Retinal pigment epithelial cell (primary cell): ENCODE measurements at places on chromosomes 11 and 22.

GRCh38 chr11:94175535-94175934 lies 46.9 kb downstream of the PANX1 start:
- DNase-seq = no peak

- no peak for DNase-seq
Observed at GRCh38 chr11:69134957-69135356, 20.8 kb upstream of the SMIM38 start.

DNA sequence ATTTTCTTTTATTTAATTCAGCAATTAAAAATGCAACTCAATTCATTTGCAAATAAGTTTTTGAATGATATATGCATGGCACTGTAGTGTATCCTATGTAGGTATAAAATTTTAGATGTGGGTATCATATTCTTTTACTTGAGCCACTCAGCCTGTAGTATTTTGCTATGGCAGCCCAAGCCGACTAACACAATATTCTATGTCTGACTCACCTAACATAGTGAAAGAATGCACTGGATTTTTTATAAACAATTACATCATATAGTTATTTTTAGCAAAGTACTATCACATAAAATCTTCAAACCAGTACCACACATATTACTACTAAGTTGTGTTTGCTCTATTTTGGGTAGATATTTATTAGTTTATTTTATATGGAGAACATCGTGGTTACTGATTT lies 21.9 kb upstream of the GRIA4 start:
- no peak for DNase-seq

- no peak for DNase-seq
Observed at GRCh38 chr11:131674051-131674755, 303.8 kb downstream of the NTM start.

DNA sequence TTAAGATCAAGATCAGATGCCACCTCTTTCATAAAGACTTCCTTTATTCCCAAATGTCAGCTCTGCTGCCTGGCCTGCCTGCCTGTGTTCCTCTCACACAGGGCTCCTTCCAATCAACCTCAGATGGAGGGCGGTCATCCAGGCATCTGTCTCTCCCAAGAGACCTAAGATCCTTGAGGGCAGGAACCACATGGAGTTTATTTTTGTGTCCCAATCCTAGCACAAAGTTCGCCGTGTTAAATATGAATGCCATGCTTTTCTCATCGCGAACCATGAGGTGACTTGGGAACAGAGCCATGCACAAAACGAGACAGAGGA lies 72.7 kb upstream of the ARFGAP3 start:
- no peak for DNase-seq

- no peak for DNase-seq
Observed at GRCh38 chr11:79328402-79328801, 112.4 kb downstream of the TENM4 start.

DNA sequence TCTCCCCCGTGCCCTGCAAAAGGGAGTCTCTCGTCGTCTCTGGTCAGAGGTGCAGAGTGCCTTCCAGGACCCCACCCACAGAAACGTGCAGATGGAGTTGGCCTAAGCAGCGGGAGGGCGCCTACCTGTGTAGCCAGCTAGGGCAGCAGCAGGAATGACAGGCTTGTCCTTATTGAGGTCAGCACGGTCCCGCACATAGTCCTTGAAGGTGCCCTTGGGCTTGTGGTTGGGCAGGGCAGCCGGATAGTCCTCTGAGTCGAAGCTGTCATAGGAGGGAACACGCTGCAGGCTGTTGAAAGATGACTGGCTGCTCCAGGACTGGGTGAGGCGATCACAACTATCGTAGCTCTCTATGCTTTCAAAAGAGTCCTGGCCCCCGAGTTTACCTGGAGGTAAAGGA lies 107.3 kb downstream of the ETS1 start:
- DNase-seq = no peak

DNA sequence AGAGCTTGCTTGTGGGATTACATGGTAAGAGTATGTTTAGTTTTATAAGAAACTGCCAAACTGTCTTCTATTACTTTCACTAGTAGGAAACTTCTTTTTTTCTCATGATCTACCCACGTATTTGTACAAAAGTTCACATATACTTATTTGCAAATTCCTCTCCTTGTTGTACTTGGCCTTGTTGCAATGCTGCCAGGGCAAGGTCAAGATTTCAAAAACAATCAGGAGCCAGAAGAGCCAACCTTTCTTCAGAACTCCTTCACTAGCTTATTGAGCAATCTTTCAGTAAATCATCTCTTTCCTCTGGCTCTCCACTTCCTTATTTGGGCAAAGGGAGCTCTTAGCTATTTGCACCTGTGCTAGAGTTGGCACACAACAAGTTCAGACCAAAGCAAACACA lies 9.7 kb downstream of the SRSF8 start:
- DNase-seq = no peak

- DNase-seq = no peak
Observed at GRCh38 chr11:121467965-121468364, 15.2 kb upstream of the SORL1-AS1 start.

DNA sequence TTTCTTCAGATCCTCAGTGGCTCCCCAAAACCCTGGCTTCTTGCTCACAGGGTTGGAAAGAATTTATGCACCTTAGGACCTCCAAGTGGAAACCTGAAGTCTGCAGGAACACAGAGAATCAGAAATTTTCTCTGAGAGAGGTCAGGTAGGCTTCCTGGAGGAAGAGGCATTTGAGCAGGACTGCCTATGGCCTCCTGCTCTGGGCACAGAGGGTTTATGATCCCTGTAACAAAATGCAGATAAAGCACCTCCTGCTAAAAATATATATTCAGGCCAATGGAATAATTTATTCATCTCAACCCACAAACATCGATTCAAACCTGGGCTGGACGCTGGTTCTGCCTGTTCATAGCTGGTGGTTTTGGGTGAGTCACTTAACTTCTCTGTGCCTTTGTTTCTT lies 68.1 kb upstream of the FGF3 start:
- DNase-seq = no peak

GRCh38 chr11:27331981-27332380 lies 31.0 kb downstream of the CCDC34 start:
- no peak for DNase-seq

GRCh38 chr22:33056108-33056507 lies 2.1 kb downstream of the SYN3 start:
- no peak for DNase-seq

GRCh38 chr11:93169950-93170561 lies 27.7 kb downstream of the SLC36A4 start:
- DNase-seq = peak; percentile 5

- DNase-seq = no peak
Observed at GRCh38 chr11:33375236-33375635, 118.1 kb downstream of the HIPK3 start.

GRCh38 chr22:38257181-38257580 lies 15.6 kb downstream of the TMEM184B start:
- DNase-seq = no peak

- no peak for DNase-seq
Observed at GRCh38 chr11:121467471-121467870, 14.7 kb upstream of the SORL1-AS1 start.

- DNase-seq = no peak
Observed at GRCh38 chr11:117584056-117584830, 212.8 kb downstream of the DSCAML1 start.

GRCh38 chr22:40193429-40194421 lies 16.0 kb downstream of the TNRC6B start:
- no peak for DNase-seq

GRCh38 chr11:30089921-30090320 lies 73.1 kb upstream of the KCNA4 start:
- DNase-seq = no peak

GRCh38 chr11:71305451-71306125 lies 53.2 kb upstream of the SHANK2 start:
- DNase-seq = no peak

DNA sequence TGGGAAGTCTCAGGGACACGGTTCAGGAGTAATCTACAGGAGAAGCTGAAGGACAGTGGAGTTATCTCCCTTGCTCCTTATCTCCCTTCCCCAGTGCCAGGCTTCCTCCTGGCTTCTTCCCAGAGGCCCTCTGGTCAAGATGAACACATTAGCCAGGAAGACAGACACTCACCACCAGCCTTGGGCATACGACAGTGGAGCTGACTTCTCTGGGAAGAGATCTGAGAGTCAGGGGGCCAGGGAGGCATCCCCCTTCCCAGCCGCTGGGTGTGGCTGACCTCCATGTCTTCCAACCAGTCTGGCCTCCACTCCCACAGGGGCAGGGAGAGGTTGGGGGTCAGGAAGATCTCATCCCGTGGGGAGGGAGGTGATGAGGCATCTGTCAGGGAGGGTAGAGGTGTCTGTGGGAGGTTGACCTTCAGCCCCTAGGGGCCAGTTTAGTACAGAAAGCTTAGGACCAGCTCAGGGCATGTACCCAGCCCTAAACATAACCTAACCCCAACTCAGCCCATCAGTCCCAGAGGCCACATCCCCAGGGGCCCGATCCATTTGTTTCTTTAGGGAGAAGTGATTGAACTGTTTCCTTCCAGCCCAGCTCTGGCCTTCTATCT lies 12.7 kb downstream of the ROBO4 start:
- no peak for DNase-seq

- no peak for DNase-seq
Observed at GRCh38 chr22:25758316-25758715, 16.3 kb downstream of the MYO18B start.

DNA sequence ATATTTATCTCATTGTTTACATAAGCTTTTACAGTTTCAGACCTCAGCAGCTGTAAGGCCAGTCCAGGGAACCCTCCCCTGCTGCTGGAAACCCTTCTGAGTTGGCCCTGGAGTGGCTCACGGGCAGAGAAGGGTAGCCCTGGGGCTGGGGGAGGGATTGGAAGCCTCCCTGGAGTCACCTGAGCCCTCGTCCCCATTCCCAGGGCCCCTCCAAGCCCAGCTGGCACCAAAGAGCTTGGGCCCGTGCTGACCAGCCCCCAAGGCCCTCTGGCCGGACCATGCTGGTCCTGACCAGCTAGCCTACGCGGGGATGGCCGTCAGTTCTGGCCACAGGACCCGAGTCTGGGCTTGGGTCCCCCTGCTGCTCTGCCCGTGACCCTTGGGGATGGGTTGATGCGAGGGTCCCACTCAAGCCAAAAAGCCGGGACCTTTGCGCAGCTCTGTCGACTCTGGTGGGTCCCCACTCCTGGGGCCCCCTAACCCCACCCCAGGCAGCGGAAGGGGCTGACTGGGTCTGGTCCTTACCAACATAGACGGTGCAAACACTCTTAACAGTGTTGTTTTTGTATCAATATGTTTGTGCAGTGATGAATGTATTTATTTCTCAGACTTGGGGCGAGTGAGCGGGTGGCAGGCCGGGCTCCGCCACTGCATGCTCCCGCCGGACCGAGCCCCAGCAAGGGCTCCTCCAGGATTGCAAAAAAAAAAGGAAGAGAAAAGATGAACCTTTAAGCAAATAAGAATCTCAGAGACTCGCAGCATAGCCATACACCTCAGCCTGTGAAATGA lies 17.5 kb upstream of the TMEM191C start:
- no peak for DNase-seq

- DNase-seq = no peak
Observed at GRCh38 chr11:92302770-92303169, 78.2 kb downstream of the FAT3 start.
